NCI-H1105 treated with DMSO at 0.1 percent for 48 hours (cell line): ENCODE measurements at places on chromosomes 1 and 21.
A peak's percentile ranks its signal among the peaks of the same experiment; 100 is the strongest.

DNA sequence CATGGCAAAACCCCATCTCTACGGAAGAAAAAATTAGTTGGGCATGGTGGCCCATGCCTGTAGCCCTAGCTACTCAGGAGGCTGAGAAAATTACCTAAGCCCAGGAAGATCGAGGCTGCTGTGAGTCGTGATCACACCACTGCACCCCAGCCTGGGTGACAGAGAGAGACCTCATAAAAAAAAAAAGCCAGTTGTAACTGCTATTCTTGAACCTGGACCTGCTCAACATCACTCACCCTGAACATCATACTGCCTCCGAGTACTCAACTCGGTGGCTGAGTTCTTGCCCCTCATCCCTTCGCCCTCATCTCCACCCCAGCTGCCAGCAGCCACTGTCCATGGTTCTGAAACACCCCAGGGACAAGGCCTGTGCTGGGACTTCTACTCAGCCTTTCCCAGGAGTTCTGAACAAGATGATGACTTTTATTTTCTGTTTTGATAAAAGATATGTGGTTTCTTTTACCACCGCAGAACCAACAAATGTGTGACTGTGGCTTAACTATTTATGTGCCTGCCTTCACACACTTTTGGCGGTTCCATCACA is 5.4 kb upstream of the DISP3 start:
- no peak for DNase-seq

DNA sequence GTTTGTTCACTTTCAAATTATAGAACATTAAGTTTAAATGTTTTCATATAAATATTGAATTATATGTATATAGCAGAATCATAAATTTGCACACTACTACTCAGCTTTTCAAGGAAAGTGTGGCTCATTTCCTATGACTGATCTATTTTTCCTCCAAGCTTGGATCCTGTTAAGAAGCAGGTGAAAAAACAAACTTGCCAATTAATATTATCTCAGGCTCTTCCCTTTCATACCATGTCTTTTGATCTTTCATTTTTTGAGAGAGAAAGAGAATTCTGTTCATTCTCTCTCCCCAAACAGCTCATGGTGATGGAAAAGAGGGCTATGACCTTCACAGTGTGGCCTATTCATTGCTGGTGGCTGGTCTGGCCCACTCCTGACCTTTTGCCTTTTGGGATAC is 43.7 kb downstream of the SEC16B start:
- no peak for DNase-seq

DNA sequence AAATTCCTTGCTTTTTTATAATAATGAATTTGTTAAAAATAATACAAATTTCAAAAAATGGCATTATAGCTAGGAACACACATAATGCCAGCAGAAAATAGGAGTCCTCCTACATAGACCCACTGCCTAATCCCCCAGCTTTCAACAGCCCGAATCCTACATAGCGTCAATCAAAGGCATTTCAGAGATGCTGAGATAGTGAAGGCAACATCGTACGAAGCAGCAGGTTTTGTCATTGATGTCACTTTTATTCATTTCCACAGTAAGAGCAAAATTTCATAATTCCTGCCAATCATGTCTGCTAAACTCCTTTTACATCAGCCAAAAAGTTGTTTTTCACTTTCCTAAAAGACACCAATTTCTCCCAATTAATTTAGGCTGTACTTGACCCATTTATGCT is 94.1 kb downstream of the GREM2 start:
- DNase-seq: no peak

DNA sequence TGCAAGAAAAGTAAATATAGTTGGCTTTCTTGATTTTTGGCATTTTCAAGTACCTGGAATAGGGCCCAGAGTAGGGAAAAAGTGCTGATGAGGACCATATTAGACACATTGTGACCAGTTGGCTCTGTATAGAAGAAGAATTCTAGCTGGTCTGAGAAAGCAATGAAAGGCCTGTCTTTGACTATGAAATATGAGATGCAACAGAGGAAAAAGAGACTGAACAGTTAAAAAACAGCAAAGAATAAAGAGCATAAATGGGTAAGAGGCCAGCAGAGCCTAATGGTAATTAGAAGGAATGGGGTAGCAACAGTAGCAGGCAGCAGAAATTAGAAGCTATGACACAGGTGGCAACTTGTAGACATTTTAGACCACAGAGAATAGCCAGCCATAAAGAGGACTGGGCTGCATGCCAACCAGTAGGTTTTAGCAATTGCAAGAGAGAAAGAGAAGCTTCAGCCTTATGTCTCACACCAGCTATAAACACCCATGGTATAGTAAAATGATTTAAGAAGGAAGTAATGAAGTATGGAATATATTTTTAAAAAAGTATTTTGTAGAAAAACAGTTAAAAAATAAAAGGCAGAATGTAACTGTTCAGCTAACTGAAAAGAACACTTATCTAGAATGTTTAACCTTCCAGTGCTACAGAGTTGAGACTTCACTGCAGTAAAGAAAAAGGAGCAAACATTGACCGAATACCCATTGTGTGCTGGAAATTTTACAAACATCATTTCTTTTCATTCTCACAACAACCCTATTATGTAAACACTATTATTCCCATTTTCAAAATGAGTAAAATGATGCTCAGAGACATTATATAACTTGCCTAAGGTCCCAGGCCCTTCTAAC is 114.1 kb downstream of the LHX4 start:
- DNase-seq: peak; percentile 99

DNA sequence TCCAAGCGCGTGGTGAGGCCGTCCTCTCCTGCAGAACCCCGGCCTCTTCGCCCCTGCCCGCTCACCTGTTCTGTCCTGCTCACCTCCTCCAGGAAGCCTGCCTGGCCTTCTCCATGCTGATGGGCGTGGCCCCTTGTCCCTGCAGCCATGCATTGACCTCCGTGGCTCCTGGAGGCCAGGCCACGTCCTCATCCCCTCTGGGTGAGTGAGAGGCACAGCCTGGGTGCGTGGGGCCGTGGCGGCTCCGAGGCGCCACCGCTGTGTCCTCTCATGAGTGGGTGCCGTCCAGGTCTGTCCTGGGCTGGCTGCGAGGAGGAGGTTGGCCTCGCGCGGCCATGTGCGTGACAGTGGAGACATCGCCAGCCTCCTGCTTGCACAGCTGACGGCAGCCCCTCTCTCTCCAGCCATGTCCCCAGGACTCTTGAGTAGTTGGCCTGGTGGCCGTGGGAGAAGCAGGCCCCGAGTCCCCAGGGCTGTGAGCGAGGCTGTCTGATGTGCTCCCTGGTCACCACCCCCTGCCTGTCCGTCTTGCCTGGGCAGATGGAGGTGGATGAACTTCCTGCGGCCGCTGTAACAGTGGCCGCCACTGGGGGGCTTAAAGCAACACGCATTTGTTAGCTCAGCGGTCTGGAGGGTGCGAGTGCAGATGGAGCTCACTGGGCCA is 58.1 kb downstream of the PRKCZ start:
- DNase-seq: no peak

DNA sequence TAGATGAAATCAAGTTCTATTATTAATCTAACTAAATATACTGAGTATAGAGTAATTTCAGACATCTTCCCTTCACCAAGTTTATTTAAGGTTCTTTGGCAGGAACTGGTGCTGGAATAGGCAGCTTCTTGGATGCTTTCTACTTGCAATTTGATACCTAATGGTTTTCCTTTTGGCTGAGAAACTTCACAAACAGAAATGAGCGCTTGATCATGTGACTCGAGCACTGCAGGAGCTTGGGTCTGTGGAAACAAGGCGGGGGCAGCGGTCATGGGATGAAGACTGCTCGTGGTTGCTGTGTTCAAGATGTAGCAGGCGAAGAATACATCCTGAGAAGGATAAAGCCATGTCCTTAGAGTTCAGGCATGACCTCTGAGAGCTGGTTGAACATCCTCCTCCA is 136.8 kb downstream of the PTPRC start:
- DNase-seq: no peak

DNA sequence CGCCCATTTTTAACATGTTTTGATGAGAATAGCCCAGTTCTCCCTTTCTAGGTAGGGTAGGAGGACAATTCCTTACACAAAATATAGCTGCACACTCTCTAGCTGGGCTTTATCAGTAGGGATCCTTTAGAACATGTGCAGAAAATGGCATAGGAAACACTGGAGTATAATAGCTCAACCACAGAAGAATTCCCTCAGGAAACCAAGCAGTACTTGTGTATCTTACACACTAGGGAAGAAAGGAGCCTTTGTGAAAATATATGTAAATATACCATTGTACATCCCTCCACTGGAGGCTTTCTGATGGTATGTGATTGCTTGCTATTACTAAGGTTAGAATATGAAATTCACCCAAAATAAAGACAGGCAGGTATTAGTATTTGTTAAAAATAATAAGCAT is 153.5 kb downstream of the LRRC40 start:
- no peak for DNase-seq

DNA sequence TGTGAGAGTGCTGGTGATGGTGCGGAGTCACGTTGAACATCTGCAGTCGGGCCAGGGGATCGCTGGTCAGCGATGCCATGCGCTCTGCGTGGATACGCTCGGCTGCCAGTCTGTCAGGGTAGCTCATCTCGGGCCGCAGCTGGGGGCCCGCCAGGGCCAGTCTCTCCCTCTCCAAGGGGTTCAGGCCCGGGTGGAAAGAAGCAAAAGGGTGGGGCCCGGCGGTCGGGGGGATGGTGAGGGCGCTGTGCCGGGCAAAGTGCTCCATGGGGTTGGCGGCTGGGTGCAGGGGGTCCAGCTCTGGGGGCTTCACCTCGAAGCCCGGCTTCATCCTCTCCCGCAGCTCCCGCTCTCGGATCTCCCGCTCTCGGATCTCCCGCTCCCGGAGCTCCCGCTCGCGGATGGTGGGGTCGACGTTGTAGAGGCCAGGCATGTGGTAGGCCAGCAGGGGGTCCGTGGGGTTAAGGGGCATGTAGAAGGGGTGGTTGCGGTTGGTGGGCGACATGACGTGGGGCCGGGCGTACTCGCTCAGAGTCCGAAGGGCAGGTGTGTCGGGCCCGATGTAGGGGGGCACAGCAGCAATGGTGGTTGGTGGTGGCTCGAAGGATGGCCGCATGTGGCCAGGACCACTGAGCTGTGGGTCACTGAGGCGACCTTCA is 40.5 kb downstream of the SLC45A1 start:
- DNase-seq: no peak

DNA sequence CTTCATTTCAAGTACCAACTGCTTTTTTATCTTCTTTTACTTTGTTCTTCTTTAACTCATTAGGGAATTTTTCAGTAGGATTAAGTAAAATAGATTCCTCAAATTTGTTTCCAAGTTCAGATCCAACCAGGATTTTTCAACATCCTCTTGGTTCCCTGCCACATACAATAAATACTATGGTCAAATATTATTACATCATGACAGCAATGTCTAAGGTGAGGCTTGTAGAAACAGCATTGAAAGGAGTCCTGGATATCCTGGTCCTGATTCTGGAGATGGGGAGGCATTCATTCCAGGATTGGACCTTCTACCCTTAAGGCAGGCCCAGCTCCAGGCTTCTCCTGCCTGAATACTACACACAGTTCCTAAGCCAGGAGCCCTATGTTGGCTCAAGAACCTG is 80.2 kb upstream of the F3 start:
- DNase-seq: no peak

- no peak for DNase-seq
These were observed 2.1 kb downstream of the ENTREP3 start for GRCh38 chr1:155253208-155253607.

GRCh38 chr1:11943619-11944018 is 9.1 kb downstream of the PLOD1 start:
- DNase-seq: no peak

DNA sequence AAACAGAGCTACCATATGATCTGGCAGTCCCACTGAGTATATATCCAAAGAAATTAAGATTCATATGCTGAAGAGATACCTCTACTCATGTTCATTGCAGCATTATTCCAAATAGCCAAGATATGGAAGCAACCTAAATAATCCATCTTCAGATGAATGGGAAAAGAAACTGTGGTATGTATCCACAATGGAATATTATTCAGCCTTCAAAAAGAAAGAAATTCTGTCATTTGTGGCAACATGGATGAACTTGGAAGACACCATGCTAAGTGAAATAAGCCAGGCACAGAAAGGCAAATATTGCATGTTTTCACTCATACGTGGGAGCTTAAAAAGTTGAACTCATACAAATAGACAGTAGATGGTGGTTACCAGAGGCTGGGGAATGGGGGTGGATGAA is 47.8 kb downstream of the UBE4B start:
- no peak for DNase-seq

GRCh38 chr1:24735509-24736375 is 9.5 kb upstream of the CLIC4 start:
- peak; percentile 14 for DNase-seq

GRCh38 chr1:228767636-228768354 is 32.5 kb downstream of the RHOU start:
- no peak for DNase-seq

DNA sequence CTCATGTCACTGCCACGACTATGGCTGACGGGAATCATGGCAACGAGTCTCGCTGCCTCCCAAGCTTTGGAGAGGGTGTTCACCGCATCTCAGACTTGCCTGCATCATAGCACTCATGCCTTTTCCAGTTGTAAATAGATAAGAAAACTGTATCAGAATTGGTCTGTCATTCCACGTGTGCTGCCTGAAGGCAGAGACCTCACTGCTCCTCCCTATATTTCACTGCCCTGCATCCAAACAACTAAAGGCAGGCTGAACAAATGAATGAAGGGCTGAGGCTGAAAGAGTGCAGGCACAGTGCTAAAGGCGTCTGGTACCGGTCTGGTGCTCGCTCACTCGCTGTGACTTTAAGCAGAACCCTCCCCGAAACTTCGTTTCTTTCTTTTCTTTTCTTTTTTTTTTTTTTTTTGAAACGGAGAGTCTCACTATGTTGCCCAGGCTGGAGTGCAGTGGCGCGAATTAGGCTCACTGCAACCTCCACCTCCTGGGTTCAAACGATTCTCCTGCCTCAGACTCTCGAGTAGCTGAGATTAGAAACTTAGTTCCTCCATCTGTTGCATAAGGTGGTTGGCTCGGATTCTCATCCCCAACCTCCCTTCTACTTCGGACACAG is 542 bp downstream of the EIF2B3 start:
- no peak for DNase-seq
